ENCODE measurements at places on chromosomes 16 and 17.

DNA sequence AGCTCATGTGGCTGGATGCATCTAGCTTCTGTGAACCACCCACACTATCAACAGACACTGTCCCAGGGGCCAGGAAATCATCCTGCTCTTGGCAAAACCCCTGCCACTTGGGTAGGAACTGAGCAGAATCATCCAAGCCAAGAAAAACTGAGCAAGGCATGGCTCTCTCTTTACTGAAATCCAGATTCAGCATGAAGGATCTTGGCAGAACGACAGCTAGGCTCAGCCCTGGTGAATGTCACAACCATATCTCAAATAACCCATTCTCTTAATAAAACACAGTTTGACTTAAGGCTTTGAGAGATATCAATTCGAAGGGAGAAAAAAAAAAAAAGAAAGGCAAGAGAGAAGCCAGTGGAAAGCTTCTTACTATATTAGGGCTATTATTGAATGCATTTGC, 72.2 kb downstream of the MAF start:
- DNase-seq = no peak

- no peak for DNase-seq
These were observed 2.9 kb downstream of the NUP93 start for GRCh38 chr16:56732832-56733231.

- DNase-seq = no peak
These were observed 277.1 kb downstream of the CEP112 start for GRCh38 chr17:65914784-65915342.

- no peak for DNase-seq
These were observed 46.2 kb downstream of the CYB561 start for GRCh38 chr17:63399856-63400255.

GRCh38 chr16:70432356-70432722, 6.6 kb downstream of the ST3GAL2 start:
- no peak for DNase-seq

GRCh38 chr16:79261481-79261940, 339.0 kb downstream of the MAF start:
- no peak for DNase-seq

DNA sequence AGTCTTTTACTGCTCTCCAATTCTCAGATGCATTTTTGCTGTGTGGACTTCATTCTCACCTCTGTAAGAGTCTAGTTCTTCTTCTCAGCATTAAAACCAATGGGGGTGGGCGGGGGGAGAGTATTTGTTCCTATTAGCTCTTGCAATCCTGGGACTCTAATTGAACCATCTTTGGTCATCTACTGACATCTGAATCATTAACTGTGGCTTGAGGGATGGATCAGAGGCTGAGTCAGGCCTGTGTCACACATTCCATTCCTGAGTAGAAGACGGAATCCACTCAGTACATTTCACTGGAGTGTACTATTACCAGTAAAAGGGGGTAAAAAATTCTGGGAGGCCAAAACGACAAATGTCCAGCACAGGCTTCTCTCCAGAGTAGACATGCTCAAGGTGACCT, 12.8 kb upstream of the ZNF23 start:
- no peak for DNase-seq

- no peak for DNase-seq
These were observed 1.2 kb downstream of the ZACN start for GRCh38 chr17:76079956-76080767.

DNA sequence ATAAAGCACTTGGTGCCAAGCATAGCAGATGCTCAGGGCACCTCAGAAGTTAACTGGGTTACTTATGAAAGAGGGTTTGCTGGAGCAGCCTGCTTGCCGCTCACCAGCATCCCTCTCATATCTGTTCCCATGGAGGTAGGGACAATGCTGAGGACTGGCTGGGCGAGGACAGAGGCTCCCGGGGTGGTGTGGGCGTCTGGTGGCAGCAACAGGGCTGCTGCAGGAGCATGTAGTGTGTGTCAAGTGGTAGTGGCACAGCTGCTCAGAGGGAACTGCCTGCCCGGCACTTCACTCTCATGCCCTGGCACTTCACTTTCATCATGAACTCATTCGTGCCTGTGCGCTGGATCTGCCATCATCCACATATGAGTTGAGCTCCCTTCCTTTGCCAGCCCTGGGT, 26.9 kb upstream of the ZNHIT3 start:
- no peak for DNase-seq

- no peak for DNase-seq
These were observed 9.7 kb downstream of the MPRIP start for GRCh38 chr17:17051791-17052461.

DNA sequence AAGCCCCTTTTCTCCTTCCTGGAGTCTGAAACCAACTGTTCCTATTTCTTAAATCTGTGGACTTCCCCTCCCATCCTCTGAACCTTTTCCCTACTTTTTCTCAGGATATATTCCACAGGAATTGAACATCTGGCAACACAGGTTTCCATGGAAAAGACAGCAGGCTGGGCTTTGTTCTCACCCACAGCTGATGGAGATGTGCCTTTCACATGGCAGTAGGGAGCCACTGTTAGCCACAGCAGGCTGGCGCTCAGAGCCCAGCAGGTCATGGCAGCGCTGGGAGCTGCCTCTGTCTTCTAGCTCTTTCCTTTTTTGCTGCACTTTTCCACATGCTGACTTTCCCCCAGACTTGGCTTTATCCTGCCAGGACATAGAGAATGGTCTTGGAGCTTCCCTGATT, 116.4 kb upstream of the NLRP1 start:
- no peak for DNase-seq
